ENCODE measurements at places on chromosomes 5 and 9.

DNA sequence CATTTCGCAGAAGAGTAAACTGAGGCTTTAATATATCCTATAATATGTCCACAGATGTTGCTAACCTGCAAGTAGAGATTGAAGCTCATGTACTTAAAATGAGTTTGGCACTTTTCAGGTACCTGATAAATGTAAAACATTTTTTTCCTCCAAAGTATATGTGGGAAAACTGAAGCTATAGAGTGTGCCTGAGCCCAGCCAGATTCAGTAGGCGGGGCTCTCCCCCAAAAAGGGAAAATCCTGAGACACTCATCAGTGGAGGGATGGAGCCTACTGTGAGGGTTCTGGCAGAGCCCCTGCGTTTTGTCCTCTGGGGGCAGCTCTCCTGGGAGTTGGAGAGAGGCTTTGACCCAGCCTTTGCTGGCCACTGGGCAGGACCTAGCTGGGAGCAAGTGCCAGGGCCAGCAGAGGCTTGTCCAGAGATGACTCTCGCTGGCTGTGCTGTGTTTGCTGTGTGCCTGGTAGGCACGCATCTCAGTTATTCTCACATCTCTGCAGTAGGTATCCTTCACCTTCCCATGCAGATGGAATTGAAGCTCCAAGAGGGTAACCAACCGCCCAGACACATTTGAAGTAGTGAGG is 81.1 kb upstream of the SPRY4 start:
- DNase-seq, result no peak

GRCh38 chr9:15377625-15378540 is 44.8 kb upstream of the SNAPC3 start:
- DNase-seq, result no peak

DNA sequence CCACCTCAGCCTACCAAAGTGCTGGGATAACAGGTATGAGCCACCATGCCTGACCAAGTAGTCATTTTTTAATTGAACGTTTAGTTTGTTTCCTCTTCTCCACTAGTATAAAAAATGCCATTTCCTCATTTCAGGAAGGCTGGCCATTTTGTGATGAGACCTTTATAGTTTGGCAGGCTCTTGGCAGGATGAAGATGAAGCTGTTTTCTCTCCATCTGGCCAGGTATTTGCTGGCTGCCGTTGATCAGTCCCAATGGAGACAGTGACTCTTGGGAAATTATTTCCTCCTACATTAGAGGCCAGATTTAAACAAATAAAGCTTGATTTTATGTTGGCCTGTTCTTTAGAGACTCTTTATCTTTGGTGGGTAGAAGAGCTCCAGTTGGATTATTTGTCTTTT is 199.0 kb downstream of the ARHGAP26 start:
- DNase-seq, result no peak

GRCh38 chr5:153099328-153099727 is 391.1 kb upstream of the GRIA1 start:
- DNase-seq, result no peak

- no peak for DNase-seq
Observed at GRCh38 chr5:59598547-59598874, 295.0 kb downstream of the PDE4D start.

DNA sequence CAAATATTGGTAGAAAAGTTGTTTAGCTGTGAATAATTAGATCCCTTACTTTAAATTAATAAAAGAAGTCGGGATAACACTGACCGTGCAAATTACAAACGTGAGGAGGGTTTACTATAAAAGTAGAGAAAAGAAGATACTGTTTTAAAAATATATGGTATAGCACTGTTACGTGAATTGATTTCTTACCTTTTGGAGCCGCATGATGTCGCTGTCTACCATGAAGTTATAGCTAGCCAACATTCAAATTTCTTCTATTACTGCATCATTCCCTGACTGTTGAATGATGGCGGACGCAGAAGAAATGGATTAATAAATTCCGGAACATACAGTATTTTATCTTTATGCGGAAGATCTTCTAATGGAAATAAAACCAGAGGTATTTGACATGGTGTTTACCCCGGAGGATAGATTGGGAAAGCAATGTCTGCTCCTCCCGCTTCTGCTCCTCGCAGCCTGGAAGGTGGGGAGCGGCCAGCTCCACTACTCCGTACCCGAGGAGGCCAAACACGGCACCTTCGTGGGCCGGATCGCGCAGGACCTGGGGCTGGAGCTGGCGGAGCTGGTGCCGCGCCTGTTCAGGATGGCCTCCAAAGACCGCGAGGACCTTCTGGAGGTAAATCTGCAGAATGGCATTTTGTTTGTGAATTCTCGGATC is at the start of gene PCDHA6:
Gene PCDHA6, plus strand, starts transcription at position 257 of the 658 bp plus-strand sequence. Its CDS starts 132 bp downstream, at position 389.
- no peak for DNase-seq

GRCh38 chr9:129446828-129447550 is 173.9 kb downstream of the C9orf50 start:
- DNase-seq, result no peak

DNA sequence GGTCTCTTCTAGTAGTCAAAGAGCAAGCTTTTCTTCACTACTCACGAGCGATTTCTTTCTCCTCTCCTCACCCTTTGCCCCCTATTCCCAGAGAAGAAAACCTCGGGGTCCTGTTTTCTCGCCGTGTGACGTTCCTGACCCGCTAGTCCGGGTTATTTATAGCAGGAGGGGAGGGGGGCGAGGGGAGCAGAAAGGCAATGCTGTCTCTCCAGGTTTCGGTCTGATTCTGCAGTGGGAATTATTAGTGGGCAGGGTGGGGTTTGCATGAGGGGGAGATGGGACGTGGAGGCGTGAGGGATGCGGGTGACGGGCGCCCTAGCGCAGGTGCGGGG is 847 bp upstream of the GABRB2 start:
- no peak for DNase-seq

DNA sequence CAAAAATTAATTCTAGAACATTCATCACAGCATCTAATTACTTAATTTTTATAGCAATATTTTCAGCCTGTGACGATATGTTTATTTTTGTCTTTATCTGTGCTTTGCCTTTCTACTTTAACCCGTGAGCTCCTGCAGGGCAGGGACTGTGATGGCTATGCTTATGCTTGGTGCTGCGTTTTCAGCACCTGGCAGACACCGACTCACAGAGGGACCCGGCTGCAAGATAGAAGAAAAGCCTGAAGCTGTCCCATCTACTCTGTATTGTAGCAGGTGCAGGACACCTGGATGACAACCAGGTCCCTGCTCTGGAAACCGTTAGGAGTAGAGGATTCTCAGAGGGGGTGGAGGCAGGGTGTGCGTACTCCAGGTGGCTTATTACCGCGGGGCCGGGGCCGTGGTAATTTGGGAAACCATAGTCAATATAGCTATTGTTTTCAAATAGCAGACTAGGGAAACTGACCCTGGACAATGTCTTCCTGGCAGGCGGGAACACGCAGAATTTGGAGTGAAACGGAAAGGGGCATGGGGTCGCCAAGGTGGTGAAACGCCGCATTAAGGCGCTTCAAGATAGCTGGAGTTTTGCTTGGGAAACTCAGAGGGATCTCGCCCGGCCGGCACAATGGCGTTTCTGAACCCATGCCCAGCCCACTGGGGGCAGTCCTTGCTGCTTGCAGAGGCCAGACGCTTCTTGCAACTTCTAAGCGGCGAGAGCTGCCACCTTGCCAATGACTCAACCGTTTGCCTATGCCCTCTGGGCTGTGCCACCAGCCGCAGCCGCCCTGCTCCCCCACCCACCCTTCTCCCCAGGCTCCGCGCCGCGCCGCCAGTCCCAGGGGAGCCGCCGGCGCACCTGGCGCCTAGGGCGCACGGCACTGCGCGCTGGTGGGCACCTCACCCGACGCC is 140.1 kb upstream of the PALM2AKAP2 start:
- DNase-seq, result no peak

GRCh38 chr9:114787781-114788498 is 17.9 kb downstream of the TNFSF15 start:
- no peak for DNase-seq

DNA sequence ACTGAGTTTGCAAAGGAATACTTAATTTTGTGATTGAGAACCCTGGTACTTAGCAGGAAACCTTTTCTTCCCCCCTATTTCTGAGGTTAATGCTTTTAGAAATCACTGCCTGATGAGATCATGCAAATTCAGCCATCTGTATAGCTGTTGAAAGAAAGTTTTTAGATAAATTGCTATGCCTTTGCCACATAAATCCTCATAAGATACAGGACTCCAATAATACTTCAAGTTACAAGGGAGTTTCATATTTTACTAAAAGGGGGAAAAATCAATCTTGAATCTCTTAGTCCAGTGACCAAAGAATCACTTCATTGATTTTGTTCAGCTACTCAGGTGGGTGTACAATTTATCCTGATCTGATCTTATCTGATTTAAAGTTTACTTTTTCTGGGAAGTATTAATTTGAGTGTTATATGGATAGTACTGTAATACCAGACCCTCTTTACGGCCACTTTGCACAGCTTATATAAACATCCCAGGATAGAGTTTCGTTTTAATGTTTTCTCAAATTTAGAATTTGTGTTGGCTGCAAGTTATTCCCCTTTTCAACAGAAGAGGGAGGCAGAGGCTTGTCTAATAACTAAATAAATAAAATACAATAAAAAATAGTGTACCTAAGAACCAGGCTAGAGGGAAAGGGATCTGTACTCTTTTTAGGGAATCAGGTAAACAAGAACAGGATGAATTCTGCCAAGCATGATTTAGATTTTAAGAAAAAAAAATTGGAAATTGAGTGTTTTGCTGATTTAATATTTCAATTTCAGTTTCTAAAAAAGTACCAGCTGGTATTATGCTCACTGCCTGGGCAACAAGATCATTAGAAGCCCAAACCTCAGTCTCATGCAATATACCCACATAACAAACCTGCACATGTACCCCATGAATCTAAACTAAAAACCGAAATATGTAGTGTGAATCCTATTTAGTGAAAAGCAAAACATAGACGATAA is 69.1 kb downstream of the PSAT1 start:
- DNase-seq, result no peak

- DNase-seq, result no peak
Observed at GRCh38 chr9:101457003-101457402, 21.4 kb upstream of the ALDOB start.

DNA sequence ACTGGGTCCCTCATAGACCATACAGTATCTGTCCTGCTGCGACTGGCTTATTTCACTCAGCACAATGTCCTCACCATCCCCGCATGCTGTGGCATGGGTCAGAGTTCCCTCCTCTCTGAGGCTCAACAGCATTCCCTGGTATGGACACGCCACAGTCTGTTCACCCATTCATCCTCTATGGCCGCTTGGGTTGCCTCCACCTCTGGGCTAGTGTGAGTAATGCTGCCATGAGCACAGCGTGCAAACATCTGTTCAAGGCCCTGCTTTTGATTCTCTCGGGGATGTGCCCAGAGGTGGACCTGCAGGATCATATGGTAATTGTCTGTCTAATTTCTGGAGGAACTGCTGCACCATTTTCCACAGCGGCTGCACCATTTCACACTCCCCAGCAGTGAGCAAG is 5.5 kb upstream of the FBP2 start:
- no peak for DNase-seq

- DNase-seq, result no peak
Observed at GRCh38 chr9:137739371-137740309, 120.8 kb downstream of the EHMT1 start.

DNA sequence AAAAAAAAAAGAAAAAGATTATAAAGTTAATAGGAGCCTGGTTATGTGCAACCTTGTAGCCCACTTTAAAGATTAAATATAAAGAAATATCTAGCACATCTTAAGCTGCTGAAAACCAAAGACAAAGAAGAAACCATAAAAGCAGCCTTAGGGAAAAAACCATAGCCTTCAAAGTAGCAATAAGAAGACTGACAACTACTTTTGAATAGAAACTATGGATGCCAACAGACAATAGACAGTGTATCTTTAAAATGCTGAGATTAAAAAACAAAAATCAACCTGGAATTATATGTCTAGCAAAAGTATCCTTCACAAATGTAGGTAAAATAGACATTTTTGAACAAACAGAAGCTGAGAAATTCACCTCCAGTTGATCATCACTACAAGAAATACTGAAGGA is 3.4 kb upstream of the KIF12 start:
- no peak for DNase-seq

GRCh38 chr9:79208791-79209396 is 362.9 kb upstream of the TLE4 start:
- DNase-seq, result no peak

- DNase-seq, result no peak
Observed at GRCh38 chr9:117375956-117376355, 38.9 kb downstream of the ASTN2 start.

- DNase-seq, result no peak
Observed at GRCh38 chr5:114524221-114524620, 162.4 kb downstream of the KCNN2 start.

DNA sequence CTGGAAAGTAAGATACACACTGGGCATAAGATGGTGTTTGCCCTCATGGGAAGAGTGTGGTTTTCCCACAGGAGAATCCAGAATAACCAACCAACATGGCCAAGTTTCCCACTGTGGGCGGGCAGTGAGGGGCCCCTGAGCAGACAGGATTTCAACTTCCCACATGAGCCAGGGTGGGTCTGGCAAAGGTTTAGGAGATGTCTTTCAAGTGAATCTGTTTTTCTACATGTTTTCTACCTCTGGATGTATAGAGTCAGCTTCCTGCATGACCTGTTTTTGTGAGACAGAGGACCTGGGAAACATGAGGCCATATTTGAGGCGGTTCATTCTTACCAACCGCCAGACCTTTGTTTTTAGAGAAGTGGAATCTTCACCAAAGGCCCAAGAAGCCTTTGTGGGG is 100.5 kb downstream of the TLE4 start:
- DNase-seq, result no peak

GRCh38 chr5:164498438-164498837 is 993.0 kb downstream of the MAT2B start:
- DNase-seq, result no peak

GRCh38 chr5:90878081-90878480 is 319.5 kb downstream of the ADGRV1 start:
- DNase-seq, result no peak

DNA sequence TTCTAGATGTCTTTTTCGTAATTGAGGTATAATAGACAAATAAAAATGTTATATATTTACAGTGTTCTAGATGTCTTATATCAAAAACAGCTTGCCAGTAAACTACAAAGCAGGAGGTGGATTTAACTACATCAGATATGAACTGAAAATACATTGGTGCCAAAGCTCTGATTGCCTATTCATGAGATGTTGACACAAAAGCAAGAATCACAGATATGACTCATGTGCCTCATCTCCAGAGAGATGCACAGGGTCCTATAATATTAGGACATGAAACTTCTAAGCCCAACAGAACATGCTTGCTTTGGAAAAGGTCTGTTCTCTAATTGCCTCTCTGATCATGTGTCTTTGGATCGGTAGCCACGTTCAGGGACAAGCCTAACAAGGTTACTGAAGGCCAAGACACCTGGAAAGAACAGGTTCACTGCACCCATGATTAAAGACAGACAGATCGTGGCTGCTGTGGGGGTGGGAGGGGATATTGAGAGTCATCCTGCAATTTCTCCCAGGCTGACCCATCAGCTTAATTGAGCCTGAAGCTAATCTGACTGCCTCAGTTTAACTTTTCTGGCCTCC is 16.8 kb downstream of the ABCA1 start:
- DNase-seq, result no peak

GRCh38 chr5:139788294-139788910 is 7.2 kb upstream of the PSD2 start:
- DNase-seq, result no peak

GRCh38 chr5:32297181-32298058 is 15.3 kb downstream of the MTMR12 start:
- no peak for DNase-seq

Data from T-helper 9 cell (primary cell).